ENCODE measurements at places on chromosomes 5 and 9.
A peak's percentile ranks its signal among the peaks of the same experiment; 100 is the strongest.

DNA sequence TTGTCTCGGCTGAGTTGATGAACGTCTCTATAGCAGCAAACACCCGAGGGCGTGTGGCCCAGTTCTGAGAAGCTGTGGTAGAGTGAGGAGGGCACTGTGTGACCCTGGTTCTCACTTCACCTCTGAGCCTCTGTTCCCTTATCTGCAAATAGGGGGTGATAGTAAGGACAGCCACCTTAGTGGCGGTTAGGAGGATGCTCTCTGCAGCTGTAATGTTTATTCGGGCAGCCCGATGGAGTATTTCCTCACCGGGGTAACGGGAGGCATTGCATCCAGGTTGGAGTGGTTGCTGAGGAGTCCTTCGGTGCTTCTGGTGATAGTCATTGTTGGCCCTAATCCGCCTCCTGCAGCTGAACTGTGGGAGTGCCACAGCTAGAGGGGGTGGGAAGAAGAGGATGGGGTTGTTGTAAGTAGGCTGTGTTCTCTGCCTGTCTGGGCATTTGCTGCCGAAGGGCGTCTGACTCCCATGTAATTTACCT is 13.9 kb downstream of the PRRC2B start:
- DNase-seq: peak; percentile 33

DNA sequence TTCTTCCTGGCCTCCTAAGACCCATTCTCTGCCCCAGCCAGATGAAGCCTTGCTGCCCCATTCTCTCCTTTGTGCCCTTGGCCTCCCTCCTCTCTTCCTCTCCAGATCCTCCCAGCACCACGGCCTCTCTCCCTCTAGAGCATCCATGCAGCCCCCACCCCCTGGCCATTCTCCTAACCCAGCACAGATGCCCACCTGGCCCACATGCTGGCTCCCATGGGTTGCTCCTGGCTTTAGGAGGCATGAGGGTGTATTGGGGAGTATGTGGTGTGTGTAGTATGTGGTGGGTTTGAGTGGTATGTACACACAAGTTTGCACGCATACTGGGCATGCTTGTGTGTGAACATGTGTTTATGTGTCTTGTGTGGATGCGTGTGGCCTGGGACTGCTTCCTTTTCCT is 47.1 kb downstream of the FOXI1 start:
- no peak for DNase-seq

DNA sequence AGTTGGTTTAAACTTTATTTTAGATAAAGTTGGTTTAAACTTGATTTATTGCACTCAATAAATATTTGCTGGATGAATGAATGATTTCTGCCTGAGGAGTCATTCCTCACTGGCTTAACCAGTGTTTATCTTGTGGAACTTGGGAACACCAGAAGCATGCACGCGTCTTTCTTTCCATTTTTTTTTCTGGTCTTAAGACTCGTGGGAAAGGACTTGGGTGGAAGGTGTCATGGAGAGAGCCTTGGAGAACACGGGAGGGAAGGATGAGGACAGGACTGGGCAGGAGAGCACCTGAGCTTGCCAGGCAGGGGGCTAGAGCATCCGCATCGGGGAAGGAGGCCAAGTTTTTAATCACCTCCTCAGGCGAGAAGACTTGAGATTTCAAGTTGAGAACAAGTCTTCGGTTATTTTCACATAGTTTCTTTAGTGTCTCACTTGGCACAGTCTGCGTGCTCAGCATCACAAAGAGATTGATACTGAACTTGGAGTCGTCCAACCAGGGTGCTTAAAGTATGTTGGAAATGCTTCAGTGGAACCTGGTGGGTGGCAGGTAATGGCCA is 144.2 kb downstream of the PDZD2 start:
- no peak for DNase-seq

GRCh38 chr9:111662576-111663300 is 1.3 kb downstream of the GNG10 start:
- no peak for DNase-seq

- DNase-seq: no peak
Measured at GRCh38 chr9:78253285-78253684, 17.4 kb downstream of the CEP78 start.

DNA sequence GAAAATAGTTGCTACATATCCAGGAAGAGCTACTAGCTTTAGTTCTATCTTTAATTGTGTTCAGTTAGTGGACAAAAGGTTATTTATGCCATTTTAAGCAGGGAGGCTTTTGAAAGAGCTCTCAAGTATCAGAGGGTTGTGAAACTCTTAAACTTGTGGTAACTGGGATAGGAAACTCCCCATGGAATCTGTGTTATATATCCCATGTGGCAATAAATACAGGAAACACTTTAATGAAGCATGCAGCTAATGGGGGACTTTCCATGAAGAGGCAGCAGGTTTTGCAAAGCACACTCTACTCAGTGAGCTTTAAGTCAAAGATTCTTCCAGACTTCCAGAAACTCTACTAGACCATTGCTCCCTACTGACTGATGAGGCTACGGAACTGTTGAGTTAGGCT is 805.0 kb upstream of the C9orf72 start:
- DNase-seq: no peak

DNA sequence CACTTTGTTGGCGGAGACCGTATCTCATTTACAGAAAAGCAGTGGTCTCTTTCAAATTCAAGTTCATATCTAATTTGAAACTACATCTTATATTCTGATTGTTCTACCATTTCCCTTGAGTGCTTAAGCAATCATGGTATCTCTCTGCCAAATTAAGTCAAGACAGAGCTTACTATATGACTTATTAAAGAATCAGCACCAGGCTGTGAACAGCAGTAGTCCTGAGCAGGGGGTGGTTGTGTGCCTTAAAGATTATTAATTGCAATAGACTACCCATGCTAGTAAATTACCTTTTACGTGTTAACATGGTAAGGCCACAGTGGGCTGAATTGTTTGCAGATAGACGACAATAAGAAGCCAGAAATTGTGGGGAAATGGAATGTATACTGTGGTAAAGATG is 21.5 kb downstream of the SNCAIP start:
- no peak for DNase-seq

- peak; percentile 88 for DNase-seq
Measured at GRCh38 chr5:36870399-36871040, 6.0 kb upstream of the NIPBL start.

GRCh38 chr9:108078811-108079210 is 589.2 kb upstream of the KLF4 start:
- DNase-seq: no peak

GRCh38 chr5:5755888-5756287 is 333.4 kb downstream of the ICE1 start:
- no peak for DNase-seq

DNA sequence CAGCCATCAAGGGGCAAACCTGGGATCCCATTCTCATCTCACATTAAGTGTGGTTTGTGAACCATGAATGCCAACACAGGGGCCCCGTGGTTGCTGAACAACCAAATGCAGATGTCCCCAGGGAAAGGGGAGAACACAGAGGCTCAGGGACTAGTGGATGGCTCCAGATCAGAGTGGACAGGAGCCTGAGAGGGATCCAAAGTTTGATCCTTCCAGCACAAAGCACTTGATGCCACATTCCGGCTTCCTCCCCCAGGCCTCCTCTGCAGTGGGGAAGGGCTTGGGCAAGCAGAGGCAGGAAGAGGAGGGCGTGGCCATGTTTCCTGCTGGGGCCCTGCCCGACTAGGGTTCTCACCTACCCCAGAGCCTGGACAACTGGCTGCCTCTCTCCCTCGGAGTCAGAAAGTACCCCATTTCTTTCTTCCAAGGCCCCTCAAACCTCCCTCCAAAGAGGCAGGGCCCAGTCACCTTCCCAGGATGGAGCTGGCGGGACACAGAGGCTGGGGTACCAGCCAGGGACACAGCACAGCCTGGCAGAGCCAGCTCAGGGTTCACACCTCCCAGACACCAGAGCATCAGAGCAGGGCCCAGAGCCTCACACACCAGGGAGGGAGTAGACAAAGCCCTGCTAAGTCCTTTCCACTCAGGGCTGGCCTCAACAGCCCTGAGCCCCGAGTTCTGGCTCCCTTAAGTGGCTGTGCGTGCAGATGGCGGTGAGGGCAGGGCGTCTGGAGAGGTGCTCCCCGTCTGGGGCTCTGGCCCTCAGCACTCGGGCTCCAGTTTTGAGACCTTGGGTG is 4.3 kb upstream of the RNF44 start:
- peak; percentile 42 for DNase-seq

GRCh38 chr5:73624888-73625287 is 1.1 kb upstream of the ARHGEF28 start:
- DNase-seq: no peak

All from NCI-H2081 (cell line).